Stimulated activated CD4-positive, alpha-beta T cell treated with anti-CD3 and anti-CD28 coated beads, TNF-alpha, amount 100 ng/mL, for 24 hours (primary cell): ENCODE measurements at places on chromosomes 11 and 22.

DNA sequence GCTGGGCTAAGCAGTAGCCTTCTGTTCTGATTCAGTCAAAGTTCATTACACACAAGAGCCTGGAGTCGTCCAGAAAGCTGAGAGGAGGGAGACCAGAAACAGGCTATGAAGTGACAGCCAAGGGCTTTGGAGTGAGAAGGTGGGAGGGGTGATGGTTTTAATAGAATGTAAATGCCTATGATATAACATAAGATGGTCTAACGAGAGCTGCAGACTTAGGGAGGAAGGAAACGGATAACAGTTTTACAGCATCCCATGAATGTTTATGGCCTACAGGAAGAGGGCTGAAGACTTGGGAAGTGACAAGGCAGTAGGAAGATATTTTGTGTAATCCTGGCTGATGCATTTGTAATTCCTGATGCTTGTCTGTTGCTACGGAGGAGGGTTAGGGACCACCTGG lies 62.0 kb downstream of the DHCR7 start:
- DNase-seq, result no peak

DNA sequence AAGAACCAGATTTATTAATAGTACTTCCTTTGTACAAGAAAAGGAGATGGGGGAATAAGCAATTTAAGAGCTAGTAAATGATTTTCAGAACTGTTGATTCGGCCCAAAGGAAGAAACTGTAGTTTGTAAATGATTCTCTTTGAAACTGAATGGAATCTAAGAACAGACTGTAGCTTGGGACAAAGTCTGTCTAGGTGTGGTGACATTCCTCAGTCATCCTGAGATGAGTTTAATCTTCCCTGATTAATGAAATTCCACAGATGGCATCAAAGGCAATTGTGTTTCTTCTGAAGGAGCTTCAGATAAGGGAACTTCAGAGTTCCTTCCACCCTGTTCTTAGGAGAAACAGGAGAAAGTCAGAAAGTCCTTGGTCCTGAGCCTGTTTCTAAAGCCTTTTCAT lies 2095.9 kb downstream of the LRRC4C start:
- no peak for DNase-seq

DNA sequence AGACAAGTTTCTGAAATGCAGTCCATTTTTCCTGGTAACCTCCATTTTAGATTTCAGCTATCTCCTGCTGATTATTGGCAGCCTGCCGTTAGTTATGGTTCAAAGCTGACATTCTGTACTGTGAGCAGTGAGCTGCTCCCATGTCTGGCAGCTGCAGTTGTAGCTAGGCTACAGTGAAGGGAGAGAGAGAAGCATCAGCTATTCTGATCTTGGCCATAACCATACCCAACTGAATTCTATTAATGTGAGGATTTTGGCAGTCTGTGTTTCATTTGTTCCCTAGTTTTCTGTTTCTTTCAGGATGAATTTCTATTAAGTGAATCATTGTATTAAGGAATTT lies 33.4 kb downstream of the SIK2 start:
- DNase-seq, result no peak

DNA sequence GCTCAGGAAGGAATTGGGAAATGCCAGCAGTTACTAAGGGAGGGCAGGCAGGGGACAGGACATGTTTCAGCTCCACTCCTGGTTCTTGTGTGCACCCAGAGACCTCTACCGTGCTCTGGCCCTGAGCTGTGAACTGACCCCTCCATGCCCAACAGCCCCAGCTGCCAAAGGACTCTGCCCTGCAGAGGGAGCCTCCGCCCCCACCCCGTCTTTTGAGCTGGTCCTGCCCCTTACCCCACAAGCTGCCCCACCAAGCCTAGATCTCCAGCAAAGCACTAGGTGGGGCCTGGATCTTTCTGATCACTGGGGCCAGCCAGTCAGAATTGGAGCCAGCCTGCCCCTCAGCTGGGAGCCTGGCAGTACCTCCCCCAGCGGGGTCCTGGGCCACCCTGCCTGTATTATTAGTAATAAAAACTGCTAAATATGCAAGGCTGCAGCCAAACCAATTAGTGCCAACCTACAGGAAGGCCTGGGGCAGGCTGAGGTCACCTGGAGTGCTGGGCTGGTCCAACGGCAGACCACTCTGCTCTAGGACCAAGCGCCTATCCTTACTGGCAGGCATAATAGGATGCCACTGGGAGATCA lies 23.9 kb upstream of the DRICH1 start:
- DNase-seq, result no peak

GRCh38 chr11:128626913-128627665 lies 39.7 kb upstream of the ETS1 start:
- DNase-seq, result no peak

- no peak for DNase-seq
These were observed 109.3 kb downstream of the DDX10 start for GRCh38 chr11:108774037-108774730.

GRCh38 chr11:98736833-98737232 lies 283.9 kb upstream of the CNTN5 start:
- no peak for DNase-seq

GRCh38 chr11:106152013-106152412 lies 74.6 kb downstream of the AASDHPPT start:
- no peak for DNase-seq

- no peak for DNase-seq
These were observed 55.4 kb downstream of the HSD17B12 start for GRCh38 chr11:43735961-43736360.

DNA sequence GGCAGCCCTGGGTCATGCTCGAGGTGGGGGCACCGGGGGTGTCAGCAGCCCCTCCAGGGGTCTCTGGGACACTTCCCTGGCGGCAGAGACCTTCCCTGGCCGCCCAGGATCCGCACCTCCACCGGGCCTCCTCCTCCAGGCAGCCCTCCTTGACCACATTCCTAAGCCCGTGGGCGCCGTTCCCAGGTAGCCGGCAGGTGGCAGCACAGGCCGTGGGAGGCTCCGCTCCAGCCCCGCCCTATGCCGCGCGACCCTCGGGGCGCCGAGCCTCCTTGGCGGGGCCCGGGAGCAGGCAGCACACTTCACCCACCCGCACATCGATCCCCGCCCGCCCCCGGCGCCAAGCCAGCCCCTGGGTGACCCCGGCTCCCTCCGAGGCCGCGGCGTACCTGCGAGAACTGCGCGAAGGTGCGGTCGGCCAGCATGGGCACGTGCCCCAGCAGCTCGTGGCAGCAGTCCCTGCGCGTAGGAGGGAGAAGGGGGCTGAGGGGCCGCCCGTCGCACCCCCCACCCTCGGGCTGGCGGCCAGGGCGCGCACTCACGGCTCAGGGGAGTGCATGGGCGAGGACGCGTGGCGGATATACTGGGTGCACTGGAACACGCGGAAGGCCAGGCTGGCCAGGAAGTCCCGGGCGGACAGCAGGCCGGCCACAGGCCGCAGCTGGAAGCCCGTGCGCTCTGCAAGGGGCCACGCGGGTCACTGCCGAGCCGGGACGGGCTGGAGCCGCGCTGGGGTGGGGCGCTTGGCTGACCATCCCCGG lies 5.3 kb upstream of the INS start:
- DNase-seq, result peak; percentile 22
